CD8-positive, alpha-beta T cell (primary cell): ENCODE measurements at places on chromosomes 4 and X.

GRCh38 chrX:24149351-24150050 lies at the start of gene ZFX:
Gene ZFX (plus strand): TSS chrX:24149729. CDS start chrX:24172743, 23,014 bp downstream.
- peak; percentile 57 for DNase-seq

DNA sequence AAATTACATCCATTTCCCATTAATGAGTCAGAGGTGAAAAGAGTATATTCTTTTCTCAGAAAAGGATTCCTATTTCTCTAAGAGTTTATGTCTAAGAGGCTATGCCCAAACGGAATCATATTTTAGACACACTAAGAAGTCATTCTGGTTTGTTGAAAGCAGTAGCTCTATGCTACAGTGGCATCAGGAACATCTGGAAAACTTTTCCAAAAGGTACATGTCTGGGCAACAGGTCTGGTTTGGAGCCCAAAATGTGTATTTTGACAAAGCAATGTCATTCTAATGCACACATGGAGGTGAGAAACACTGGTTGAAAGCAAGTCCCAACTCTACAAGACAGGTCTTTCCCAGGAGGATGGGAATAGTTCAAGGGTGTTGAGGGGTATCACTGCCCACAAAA lies 56.1 kb downstream of the APBB2 start:
- DNase-seq = no peak

GRCh38 chrX:129145385-129145784 lies 377.9 kb downstream of the SMARCA1 start:
- no peak for DNase-seq

DNA sequence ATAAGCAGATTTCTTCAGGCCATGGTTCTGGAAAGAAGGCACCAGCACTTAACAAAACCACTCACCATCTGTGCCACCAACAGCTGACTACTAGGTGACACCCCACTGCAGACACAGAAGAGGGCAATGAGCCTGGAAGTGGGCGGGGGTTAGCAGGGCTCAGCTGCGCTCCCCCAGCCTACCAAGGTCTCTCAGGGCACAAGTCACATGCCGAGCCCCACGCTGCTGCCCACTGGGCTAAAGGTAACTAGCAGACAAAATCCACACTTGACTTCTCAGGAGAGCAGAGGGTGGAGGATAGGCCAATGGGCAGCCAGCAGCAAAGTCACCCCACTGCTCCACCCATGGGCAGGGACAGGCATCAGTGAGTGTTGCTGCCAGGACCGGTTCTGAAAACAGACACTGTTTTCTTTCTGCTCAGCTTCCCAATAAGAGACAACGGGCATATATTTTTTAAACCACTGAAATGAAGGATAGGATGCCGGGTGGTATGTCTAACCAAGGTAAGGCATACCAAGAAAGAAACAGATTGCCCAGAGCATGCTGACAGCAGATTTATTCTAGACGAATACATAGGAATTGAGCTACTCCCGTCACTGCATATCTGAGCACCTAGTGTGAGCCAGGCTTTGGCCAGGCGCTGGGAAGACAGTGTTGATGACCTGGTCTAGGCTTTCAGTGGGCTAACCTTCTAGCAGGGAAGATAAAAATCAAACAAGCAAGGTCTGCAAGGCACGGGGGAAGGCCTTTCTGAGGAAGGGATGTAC lies 20.1 kb downstream of the ACSL1 start:
- no peak for DNase-seq
